Natural killer cell treated with Interleukin-12 subunit alpha and Interleukin-12 subunit beta and Interleukin-15 and Interleukin-18, amount 100 ng/mL, for 72 hours (primary cell): ENCODE measurements at places on chromosomes 1 and 21.
A peak's percentile ranks its signal among the peaks of the same experiment; 100 is the strongest.

GRCh38 chr1:68101829-68102228, 51.4 kb upstream of the DIRAS3 start:
- no peaks in the 10 kb centered on the region for H3K4me1 ChIP-seq
- H3K4me3 ChIP-seq, result no peak overlapping the region
- H3K36me3 ChIP-seq, result no peaks in the 10 kb centered on the region
- H3K27me3 ChIP-seq, result peaks cover 14% of the 10 kb centered on the region
- H3K27ac ChIP-seq, result no peak overlapping the region
- DNase-seq, result no peak

GRCh38 chr1:205325334-205325884, 3.9 kb upstream of the NUAK2 start:
- H3K4me3 ChIP-seq, result peak overlapping the region; percentile 17
- peak; percentile 69 for DNase-seq
- H3K27me3 ChIP-seq, result peaks cover 18% of the 10 kb centered on the region
- H3K27ac ChIP-seq, result peak overlapping the region; percentile 64
- H3K4me1 ChIP-seq, result peaks cover 26% of the 10 kb centered on the region

DNA sequence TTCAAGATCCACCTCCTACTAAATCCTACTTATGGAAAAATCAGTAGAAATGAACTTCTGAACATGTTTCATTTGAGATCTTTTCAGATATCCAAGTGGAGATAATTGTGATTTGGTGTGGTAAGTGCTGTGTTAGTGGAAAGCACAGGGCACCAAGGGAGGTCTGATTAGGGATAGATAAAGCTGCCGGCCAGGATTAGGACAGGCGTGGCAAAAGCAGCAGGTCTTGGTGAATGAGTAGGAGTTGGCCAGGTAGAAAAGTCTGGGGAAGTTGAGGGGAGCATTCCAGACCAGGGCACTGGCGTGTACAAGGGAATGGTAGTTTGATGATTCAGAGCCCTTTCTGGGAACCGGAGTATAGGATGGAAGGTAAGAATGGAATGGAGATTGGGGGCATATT, 47.8 kb downstream of the AZIN2 start:
- peak overlapping the region; percentile 61 for H3K4me3 ChIP-seq
- H3K27me3 ChIP-seq, result peaks cover 9% of the 10 kb centered on the region
- H3K4me1 ChIP-seq, result peaks cover 67% of the 10 kb centered on the region
- H3K27ac ChIP-seq, result peak overlapping the region; percentile 70

- DNase-seq, result no peak
- H3K27ac ChIP-seq, result peak overlapping the region; percentile 67
- no peak overlapping the region for H3K4me3 ChIP-seq
Measured at GRCh38 chr1:24900985-24901781, 28.9 kb downstream of the RUNX3 start.

GRCh38 chr1:235411489-235412486, 44.6 kb downstream of the TBCE start:
- H3K4me1 ChIP-seq, result peaks cover 6% of the 10 kb centered on the region
- no peaks in the 10 kb centered on the region for H3K36me3 ChIP-seq
- H3K27ac ChIP-seq, result no peak overlapping the region
- H3K27me3 ChIP-seq, result no peaks in the 10 kb centered on the region
